Stimulated activated CD4-positive, alpha-beta T cell treated with anti-CD3 and anti-CD28 coated beads, Interleukin-4, amount 100 ng/mL, for 48 hours (primary cell): ENCODE measurements at places on chromosomes 16 and 17.

DNA sequence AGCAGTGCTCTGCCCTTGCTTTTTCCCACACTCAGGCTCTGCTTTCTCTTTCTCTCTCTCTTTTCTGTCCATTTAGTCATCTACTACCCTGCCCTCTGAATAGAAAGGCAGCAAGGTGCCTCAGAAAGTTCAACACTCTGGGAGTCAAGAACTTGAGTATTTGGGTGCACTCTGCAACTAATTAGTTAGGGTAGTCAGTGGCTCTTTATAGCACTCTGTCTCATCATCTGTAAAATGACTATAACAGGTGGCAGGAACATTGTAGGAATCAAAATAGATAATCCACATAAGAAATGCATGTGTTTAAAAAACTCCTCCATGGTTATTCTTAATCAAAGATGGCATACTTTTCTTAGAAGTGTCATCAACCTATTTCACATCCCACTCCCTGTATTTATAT is 7.2 kb downstream of the OR2C1 start:
- no peak for DNase-seq

GRCh38 chr16:89697161-89697615 is 4.3 kb downstream of the SPATA2L start:
- no peak for DNase-seq

- no peak for DNase-seq
These were observed 68.8 kb downstream of the IL21R start for GRCh38 chr16:27470567-27471431.

DNA sequence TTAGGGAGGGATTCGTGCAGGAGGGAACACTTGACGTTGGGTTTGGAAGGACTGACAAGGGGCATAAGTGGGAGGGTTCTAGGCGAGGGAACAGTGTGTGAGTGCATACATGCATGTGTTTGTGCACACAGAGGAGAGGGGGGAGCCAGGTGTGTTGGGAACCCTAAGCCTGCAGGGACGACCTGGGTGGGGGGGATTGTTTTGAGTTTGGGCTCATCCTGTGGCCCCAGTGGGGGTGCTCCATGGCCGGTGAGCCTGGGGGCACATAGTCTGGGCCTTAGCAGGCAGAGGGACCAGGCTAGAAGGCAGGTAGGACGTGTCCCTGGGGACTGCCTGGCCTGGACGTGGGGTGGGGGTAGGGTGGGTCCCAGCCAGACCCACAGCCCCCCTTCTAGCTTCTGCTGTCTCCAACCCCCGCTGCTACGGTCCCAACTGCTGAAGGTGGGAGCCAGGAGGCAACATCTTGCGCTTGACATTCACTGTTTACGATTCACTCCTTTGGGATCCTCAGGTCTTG is 11.9 kb upstream of the RASD1 start:
- no peak for DNase-seq

DNA sequence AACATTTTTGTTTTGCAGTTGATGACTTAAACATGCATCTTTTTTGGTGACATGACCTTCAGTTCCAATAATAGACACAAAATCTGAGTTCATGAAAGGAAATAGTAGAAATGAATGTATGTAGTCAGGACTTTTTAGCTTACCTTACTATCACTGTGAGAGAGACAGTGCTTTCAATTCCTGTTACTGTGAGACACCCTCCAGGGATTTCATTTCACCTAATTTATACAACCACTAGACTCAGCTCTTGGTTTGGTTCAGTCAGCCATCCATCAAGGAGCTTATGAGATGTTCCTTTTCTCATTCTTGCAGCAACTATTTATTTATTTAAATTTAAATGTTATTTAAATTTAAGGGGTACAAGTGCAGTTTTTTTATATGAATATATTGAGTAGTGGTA is 77.9 kb downstream of the MAP2K4 start:
- no peak for DNase-seq

DNA sequence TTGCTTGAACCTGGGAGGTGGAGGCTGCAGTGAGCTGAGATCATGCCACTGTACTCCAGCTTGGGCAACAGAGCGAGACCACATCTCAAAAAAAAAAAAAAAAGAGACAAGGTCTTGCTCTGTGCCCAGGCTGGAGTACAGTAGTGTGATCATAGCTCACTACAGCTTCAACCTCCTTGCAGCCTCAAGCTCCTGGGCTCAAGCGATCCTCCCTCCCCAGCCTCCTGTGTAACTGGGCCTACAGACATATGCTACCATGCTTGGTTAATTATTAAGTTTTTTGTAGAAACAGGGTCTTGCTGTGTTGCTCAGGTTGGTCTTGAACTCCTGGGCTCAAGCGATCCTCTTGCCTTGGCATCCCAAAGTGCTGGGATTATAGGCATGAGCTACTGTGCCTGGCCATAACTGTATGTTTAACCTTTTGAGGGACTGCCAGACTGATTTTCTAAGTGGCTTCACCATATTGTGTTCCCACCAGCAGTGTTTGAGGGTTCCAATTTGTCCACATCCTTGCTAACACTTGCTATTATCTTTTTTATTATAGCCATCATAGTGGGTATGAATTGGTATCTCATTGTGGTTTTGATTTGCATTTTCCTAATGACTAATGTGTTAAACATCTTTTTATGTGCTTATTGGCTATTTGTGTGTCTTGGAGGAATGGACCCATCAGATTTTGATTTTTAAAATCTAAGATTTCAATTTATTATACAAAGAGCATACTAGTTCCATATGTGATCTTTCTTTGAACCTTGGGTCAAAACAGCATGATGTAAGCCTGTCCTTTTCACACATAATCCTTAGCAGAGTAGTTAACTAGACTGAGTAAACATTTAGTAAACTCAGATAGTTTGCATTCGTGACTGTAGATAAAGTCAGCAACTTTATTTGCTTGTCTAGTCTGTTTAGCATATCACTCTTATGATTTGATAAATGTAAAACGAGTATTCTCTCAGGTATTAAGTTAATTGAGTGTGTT is 38.1 kb upstream of the KPNB1 start:
- DNase-seq: no peak

GRCh38 chr17:13540546-13540945 is 61.2 kb downstream of the HS3ST3A1 start:
- DNase-seq: no peak

GRCh38 chr17:32256701-32257019 is 9.0 kb upstream of the RHBDL3 start:
- no peak for DNase-seq

DNA sequence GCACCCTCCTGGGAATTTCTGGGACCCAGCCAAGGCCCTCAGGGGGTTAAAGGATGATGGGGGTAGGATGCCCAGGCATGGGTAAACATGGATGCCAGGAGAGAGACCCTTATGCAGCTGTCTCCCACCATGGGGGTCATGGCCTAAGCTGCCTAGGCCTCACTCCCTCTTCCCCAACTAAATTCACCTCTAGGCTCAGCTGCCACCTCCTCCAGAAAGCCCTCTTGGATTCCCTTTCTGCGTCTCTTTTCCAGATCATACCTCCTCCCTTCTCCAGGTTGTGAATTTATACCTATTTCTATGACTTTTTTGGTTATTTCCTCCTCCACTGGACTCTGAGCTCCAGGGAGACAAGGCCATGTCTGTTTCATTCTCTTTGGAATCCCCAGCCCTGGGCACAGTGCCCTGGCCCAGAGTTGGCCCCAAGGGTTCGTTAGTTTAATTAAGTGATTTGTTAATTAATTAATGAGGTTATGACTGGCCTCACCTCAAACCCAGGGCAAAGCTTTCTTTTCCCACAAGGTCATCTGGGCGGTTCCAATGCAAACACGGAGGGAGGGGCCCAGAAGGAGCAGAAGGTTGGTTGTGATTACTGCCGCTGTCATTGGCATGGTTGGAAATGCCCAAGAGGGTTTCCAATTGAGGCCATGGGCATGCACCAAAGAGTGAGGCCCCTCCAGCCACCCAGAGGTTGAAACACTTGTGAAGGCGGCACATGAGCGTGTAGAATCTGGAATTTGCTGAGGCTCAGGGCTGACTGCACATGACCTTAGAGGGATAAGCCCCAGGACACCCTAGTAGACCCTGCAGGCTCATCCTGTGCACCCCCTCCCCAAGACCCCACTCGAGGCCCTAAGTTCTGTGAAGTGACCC is 6.9 kb upstream of the KRT17 start:
- no peak for DNase-seq

- DNase-seq: no peak
These were observed 24.1 kb downstream of the CNOT1 start for GRCh38 chr16:58605562-58605961.

DNA sequence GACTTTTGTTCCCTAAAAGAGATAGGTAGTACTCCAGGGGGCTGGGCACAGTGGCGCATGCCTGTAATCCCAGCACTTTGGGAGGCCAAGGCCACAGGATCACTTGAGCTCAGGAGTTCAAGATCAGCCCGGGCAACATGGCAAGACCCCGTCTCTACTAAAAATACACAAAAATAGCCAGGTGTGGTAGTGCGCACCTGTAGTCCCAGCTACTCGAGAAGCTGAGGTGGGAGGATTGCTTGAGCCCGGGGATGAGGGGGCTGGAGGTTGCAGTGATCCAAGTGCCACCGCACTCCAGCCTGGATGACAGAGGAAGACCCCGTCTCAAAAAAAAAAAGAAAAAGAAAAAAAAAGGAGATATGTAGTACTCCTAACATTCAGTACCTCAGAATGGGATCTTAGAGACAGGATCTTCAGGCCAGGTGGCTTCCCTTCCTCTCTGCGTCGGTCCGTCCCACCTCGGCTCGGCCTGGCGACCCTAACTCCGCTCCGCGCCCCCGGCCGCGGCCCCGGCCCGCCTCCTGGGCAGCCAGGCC is 89.6 kb downstream of the CDC27 start:
- no peak for DNase-seq

DNA sequence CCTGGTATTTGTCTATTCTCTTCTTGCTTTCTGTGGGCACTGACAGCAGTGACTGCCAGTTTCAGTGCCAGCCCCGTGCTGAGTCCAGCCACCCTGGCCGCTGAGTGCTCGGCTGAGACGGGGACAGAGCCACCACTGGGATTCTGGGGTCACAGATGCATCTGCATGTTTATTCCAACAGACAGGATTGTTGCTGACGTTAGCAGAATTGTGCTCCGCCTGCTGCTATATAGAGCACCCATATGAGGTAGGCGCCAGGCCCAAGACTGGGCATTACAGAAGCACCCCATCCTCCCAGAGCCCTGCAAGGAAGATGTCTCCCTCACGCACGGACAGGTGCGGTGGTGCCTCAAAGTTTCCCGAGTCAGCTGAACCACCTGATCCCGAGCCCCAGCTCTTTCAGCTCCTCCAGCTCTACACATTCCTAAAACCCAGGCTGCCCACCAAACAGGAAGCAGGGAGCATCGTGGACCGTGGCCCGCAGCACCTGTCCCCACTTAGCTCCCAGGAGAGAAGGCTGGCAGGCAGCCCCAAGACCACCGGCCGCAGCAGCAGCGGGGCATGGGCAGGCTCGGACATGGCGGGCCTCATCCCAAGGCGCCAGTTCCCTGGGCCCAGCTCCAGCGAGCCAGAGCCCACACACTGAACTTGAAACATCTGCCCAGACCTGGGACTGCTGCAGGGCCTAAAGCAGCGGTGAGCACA is 44.9 kb upstream of the RASD1 start:
- DNase-seq: no peak

DNA sequence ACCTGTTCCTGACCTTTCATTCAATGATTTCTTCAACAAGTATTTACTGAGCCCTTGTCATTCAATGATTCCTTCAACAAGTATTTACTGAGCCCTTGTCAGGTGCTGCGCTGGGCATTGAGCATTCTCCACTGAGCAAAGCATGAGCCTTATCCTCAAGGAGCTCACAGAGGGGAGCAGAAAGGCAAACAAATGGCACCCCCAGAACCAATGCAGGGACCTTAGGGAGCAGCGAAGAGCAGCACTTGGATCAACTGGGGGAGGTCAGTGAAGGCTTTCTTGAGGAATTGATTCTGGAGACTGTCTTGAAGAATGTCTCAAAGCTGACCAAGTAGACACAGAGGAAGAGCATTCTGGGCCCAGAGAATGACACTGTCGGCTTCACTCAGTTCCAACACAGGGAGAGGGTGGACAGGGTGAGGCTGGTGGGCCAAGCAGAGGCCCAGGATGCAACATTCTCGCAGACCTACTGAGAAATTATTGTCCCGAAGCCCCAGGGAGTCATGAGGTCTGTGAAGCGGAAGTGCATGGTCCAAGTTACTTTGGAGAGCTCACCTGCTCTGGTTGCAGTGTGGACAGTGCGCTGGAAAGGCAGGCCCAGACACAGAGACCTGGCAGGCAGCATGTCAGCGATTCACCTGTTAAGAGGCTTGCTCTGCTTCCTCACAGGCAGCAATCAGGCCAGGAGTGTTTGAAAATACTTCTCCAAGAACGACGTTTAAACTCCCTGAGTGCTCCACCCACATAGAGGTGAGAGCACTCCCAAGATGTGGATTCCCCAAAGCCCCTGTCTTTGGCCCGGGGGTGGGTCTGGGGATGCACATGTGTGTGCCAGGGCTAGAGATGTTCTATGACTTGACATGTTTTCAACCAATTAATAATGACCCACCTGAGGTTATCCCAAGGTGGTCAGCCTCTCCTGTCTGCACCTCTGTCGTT is 3.2 kb upstream of the MPO start:
- DNase-seq: no peak

DNA sequence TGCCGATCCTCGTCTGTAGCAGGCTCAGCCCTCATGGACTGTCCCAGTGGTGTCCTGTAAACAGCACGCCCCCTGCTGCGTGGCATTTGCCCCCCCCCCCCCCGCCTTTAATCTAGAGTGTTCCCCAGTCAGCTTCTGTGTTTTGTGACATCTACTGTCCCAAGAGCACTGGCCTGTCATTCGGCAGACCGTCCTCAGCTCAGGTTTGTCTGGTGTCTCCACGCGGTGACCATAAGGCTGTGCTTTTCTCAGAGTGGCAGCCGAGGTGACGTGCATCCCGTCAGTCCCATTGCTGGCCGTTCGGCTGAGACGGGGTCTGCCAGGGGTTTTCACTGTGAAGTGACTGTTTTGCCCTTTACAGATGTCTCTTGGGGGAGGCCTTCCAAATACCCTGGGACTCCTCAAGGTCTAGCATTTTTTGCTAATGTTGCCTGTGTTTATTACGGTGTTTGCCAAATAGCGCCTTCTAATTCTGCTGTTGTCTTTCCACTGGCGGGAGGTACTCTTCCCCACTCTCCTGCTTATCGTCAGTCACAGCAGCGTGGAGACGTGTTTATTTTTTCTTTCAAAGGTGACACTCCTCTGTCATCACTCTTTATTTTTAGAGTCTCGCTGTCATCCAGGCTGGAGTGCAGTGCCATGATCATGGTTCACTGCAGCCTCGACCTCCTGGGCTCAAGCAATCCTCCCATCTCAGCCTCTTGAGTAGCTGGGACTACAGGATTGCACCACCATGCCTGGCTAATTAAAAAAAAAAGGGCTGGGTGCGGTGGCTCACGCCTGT is 5.7 kb upstream of the MRPL12 start:
- no peak for DNase-seq

GRCh38 chr17:34527136-34527907 is 52.1 kb upstream of the TMEM132E start:
- DNase-seq: no peak

- DNase-seq: no peak
These were observed 1.7 kb upstream of the LASP1 start for GRCh38 chr17:38867968-38868816.
